ENCODE measurements at places on chromosomes 4 and X.
A peak's percentile ranks its signal among the peaks of the same experiment; 100 is the strongest.

- DNase-seq = no peak
These were observed 29.8 kb downstream of the ACOX3 start for GRCh38 chr4:8410641-8411271.

GRCh38 chr4:169117591-169118081 lies 107.6 kb upstream of the CBR4 start:
- no peak for DNase-seq

DNA sequence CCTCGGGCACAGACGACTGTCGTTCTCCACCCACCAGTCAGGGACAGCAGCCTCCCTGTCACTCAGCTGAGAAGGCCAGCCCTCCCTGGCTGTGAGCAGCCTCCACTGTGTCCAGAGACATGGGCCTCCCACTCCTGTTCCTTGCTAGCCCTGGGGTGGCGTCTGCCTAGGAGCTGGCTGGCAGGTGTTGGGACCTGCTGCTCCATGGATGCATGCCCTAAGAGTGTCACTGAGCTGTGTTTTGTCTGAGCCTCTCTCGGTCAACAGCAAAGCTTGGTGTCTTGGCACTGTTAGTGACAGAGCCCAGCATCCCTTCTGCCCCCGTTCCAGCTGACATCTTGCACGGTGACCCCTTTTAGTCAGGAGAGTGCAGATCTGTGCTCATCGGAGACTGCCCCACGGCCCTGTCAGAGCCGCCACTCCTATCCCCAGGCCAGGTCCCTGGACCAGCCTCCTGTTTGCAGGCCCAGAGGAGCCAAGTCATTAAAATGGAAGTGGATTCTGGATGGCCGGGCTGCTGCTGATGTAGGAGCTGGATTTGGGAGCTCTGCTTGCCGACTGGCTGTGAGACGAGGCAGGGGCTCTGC lies 7.9 kb upstream of the MSANTD1 start:
- DNase-seq = no peak

DNA sequence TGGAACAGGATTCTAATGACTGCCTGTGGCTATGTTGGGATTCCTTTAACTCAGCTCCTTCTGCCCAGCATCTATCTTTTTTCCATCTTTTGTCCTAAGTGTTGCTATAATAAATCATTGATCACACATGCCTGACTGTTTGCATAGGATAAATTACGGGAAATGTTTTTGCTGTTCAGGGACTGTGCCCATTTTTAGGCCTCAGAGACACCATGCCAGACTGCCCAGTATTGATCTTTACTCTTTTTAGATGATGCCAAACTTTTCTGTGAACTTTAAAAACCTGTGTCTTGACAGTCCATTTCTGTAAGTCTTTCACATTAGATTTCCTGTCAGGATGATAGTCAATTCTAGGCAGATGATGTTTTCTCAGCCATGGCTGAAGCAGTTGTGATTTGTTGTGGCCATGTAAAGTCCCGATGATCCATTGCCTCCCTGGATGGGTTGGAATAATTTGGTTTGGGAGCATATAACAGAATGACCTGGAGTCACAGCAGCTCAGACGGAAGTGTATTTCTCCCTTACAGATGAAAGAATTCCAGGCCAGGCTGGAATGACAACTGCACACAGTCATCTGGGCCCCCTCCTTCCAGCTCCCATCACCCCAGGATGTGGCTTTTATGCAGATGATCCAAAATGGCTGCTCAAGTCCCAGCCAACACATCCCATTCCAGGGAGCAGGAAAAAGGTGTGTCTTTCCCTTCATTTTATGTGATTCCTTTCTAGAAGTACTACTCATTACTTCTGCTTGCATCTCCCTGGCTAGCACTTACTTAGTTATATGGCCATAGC lies 3.4 kb downstream of the HTT-AS start:
- DNase-seq = no peak

- DNase-seq = no peak
These were observed 102.3 kb upstream of the MAB21L2 start for GRCh38 chr4:150479657-150480056.

GRCh38 chrX:47098338-47099094 lies 20.3 kb downstream of the RGN start:
- no peak for DNase-seq

- peak; percentile 21 for DNase-seq
These were observed 29.1 kb upstream of the TRO start for GRCh38 chrX:54891573-54891972.

- DNase-seq = no peak
These were observed 43.0 kb downstream of the C4orf33 start for GRCh38 chr4:129138810-129139496.

DNA sequence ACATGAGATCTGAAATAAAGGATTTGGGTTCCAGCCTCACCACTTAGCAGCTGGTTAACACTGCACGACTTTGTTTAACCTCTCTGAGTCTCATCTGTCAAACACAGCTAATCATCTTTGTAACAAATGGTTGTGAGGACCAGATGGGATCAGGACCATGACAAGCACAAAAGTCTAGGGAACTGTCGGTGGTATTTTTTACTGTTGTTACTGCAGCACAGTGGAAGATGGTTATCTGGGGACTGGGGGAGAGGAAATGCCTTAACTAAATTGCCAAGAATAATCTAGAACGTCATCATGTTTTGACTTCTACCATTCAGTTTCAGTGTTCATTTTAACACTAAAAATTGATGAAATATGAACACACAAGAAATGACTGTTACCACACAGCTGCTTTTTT lies 99.5 kb downstream of the ADGRA3 start:
- DNase-seq = no peak

Measured in pancreas (tissue), 10 donors.